ENCODE measurements at places on chromosomes 2 and 18. TPM values are rescaled to one million over a fixed set of nuclear protein-coding genes. Genes with fewer than 3 reads are reported as not detected.

Gene POTEF
- total RNA-seq, result not detected

Gene TCF23
- not detected for total RNA-seq

Gene IL36B
- total RNA-seq, result not detected

Gene AP1S3
- 2.3 TPM for total RNA-seq

Gene SMAD7
- total RNA-seq, result 2.7 TPM

Gene CABYR
- total RNA-seq, result 4.0 TPM

Gene CCDC74B
- total RNA-seq, result 11.2 TPM

Gene PJVK
- total RNA-seq, result 1.4 TPM

Gene TIMM21
- total RNA-seq, result 14.7 TPM

Gene TSPYL6
- total RNA-seq, result not detected

Gene STAT4
- total RNA-seq, result 0.53 TPM

Gene KIF1A
- total RNA-seq, result not detected

Gene INHBB
- total RNA-seq, result not detected

Gene POTEI
- not detected for total RNA-seq

Gene CCDC121
- total RNA-seq, result 1.2 TPM

Gene PREB
- total RNA-seq, result 70.1 TPM

Gene PROM2
- under 0.01 TPM for total RNA-seq

Gene ST8SIA5
- total RNA-seq, result not detected

Gene MEP1B
- total RNA-seq, result not detected

Gene FBXO48
- total RNA-seq, result 0.35 TPM

Gene ALKAL2
- total RNA-seq, result not detected

Gene SLC9A2
- total RNA-seq, result not detected

Gene CLEC4F
- total RNA-seq, result not detected

Gene LRP2
- total RNA-seq, result not detected

Gene ARHGEF4
- 1.2 TPM for total RNA-seq

Gene LHCGR
- not detected for total RNA-seq

Gene OXER1
- not detected for total RNA-seq

Gene CD8B2
- not detected for total RNA-seq

Gene HRH4
- not detected for total RNA-seq

Gene NHEJ1
- total RNA-seq, result 33.2 TPM

Gene CCL20
- total RNA-seq, result 0.18 TPM

Gene ESPNL
- total RNA-seq, result 13.5 TPM

Gene GALNT3
- total RNA-seq, result 0.18 TPM

Gene CTNNA2
- not detected for total RNA-seq

Gene ATG9A
- total RNA-seq, result 49.9 TPM

Gene RPIA
- 2.0 TPM for total RNA-seq

Gene ITGAV
- 78.4 TPM for total RNA-seq

Gene B3GNT7
- not detected for total RNA-seq

Gene ANKRD30B
- total RNA-seq, result not detected

Gene IL18R1
- 0.53 TPM for total RNA-seq

Gene UGT1A10
- total RNA-seq, result not detected

Gene MAPRE2
- 21.9 TPM for total RNA-seq

Gene GPR45
- not detected for total RNA-seq

Gene RESP18
- total RNA-seq, result not detected

Gene TLX2
- total RNA-seq, result not detected

Gene RPRD1A
- total RNA-seq, result 45.0 TPM

Gene POLR1B
- 9.2 TPM for total RNA-seq
